ENCODE measurements at places on chromosomes 7 and 10.
A peak's percentile ranks its signal among the peaks of the same experiment; 100 is the strongest.

- no peak overlapping the region for H3K27ac ChIP-seq
- no peak for DNase-seq
- no peaks in the 10 kb centered on the region for H3K27me3 ChIP-seq
- peaks cover 72% of the 10 kb centered on the region for H3K4me1 ChIP-seq
Measured at GRCh38 chr10:43865265-43866135, 216.8 kb upstream of the ZNF32 start.

DNA sequence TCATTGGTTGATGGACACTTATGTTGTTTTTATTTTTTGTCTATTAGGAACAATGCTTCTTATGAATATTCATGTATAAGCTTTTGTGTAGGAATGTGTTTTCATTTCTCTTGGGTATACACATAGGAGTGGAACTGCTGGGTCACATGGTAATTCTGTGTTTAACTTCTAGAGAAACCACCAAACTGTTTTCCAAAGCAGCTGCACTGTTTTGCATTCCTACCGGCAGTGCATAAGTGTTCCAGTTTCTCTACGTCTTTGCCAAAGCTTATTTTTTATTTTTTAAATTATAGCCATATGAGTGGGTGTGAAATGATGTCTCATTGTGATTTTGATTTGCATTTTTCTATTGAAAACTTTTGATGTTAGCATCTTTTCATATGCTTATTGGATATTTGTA, 51.3 kb downstream of the ADK start:
- no peak overlapping the region for H3K4me3 ChIP-seq
- H3K4me1 ChIP-seq, result no peaks in the 10 kb centered on the region
- H3K27me3 ChIP-seq, result no peaks in the 10 kb centered on the region
- DNase-seq, result no peak
- H3K27ac ChIP-seq, result no peak overlapping the region

- H3K27ac ChIP-seq, result no peak overlapping the region
- DNase-seq, result no peak
- H3K36me3 ChIP-seq, result peaks cover 4% of the 10 kb centered on the region
- H3K4me1 ChIP-seq, result no peaks in the 10 kb centered on the region
Measured at GRCh38 chr10:17693009-17693408, 49.1 kb downstream of the STAM start.

DNA sequence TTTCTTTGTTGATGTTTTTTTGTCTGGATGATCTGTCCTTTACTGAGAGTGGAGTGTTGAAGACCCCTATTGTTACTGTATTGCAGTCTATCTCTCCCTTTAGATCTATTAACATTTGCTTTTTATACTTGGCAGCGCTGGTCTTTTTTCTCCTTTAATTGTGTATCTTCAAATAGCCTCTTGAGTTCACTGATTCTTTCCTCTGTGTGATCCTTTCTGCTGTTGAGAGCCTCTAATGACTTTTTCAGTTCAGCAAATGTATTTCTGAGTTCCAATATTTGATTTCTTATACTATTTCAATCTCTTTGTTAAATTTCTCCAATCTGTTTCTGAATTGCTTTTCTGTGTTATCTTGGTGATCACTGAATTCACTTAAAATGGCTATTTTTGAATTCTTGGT, 15.4 kb downstream of the R3HCC1L start:
- H3K27ac ChIP-seq, result no peak overlapping the region
- no peak overlapping the region for H3K4me3 ChIP-seq
- DNase-seq, result no peak
- H3K27me3 ChIP-seq, result no peaks in the 10 kb centered on the region

DNA sequence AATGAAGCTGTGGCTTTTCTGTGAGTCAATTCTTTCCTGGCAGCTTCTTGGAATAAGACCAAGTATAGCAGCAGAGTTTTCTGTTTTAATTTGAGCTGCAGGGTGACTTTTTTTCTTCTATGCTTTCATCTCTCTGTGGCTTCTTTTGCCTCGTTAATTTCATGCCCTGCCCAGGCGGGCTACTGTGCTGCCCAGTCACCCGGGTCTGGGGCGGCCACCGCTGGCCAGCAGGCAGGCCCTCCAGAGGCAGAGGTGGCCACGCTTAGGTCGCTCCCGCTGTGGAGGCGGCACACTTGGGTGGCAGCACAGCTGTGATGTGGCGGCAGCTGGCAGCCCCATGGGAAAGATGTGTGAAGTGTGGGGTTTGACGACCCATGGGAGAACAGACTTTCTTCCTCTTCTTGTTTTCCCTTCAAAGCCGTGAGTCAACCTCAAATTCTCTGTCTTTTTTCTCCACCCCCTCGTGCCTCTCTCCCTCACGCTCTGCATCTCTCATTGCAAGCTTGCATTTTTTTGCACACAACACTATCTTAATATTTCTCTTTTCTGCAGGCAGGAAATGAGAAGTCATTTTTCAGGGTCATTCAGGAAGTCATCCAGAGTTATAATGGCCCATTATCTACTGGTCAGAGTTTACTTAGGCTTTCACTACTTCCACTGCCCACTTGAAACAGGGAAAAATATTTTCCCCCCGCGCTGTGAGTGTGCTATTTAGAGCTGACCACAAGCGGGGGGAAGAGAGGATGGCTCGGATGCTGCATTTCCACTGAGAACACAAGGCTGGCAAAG, 67.8 kb downstream of the EGFR start:
- H3K4me3 ChIP-seq, result no peak overlapping the region
- H3K27me3 ChIP-seq, result no peaks in the 10 kb centered on the region
- H3K27ac ChIP-seq, result peak overlapping the region; percentile 32
- DNase-seq, result peak; percentile 72
- H3K36me3 ChIP-seq, result no peaks in the 10 kb centered on the region

GRCh38 chr10:14609178-14609577, 165.5 kb downstream of the FAM107B start:
- H3K27ac ChIP-seq, result no peak overlapping the region
- H3K27me3 ChIP-seq, result no peaks in the 10 kb centered on the region
- peaks cover 82% of the 10 kb centered on the region for H3K4me1 ChIP-seq
- no peaks in the 10 kb centered on the region for H3K36me3 ChIP-seq
- no peak overlapping the region for H3K4me3 ChIP-seq

- no peak overlapping the region for H3K4me3 ChIP-seq
- no peak overlapping the region for H3K27ac ChIP-seq
- no peak for DNase-seq
- no peaks in the 10 kb centered on the region for H3K27me3 ChIP-seq
Measured at GRCh38 chr7:69625238-69625637, 27.0 kb downstream of the AUTS2 start.

DNA sequence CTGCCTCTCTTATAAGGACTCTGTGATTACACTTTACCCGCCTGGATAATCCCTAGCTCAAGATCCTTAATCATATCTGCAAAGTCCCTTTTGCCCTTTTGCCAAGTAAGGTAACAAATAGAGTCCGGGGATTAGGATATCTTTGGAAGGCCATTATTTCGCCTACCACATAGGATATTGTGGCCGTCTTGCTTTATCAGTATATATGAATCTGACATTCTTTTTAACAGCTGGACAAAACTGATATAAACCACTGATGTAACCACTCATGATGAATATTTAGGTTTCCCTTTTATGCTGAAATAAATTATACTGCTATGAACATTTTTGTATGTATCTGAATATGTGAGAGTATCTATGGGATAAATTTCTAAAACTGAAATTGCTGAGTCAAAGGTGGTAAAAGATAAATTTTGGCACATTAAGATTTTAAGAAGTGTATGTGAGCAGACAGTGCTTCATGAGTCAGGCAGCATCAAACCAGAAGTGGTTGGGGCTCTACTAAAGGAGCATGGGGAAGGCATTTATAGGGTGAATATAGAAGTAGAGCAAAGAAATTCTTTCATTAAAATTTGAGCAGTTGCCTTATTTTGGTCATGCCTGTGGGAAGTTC, 44.7 kb downstream of the AVL9 start:
- H3K27me3 ChIP-seq, result no peaks in the 10 kb centered on the region
- no peak overlapping the region for H3K4me3 ChIP-seq
- no peak for DNase-seq
- H3K27ac ChIP-seq, result no peak overlapping the region
- peaks cover 18% of the 10 kb centered on the region for H3K36me3 ChIP-seq

- no peak overlapping the region for H3K4me3 ChIP-seq
- no peak for DNase-seq
- H3K36me3 ChIP-seq, result no peaks in the 10 kb centered on the region
- no peak overlapping the region for H3K27ac ChIP-seq
Measured at GRCh38 chr10:8066124-8066523, 11.6 kb downstream of the GATA3 start.

- DNase-seq, result no peak
- H3K4me1 ChIP-seq, result no peaks in the 10 kb centered on the region
- no peak overlapping the region for H3K4me3 ChIP-seq
- no peak overlapping the region for H3K27ac ChIP-seq
- no peaks in the 10 kb centered on the region for H3K36me3 ChIP-seq
Measured at GRCh38 chr10:105189463-105189800, 548.3 kb downstream of the SORCS3 start.

DNA sequence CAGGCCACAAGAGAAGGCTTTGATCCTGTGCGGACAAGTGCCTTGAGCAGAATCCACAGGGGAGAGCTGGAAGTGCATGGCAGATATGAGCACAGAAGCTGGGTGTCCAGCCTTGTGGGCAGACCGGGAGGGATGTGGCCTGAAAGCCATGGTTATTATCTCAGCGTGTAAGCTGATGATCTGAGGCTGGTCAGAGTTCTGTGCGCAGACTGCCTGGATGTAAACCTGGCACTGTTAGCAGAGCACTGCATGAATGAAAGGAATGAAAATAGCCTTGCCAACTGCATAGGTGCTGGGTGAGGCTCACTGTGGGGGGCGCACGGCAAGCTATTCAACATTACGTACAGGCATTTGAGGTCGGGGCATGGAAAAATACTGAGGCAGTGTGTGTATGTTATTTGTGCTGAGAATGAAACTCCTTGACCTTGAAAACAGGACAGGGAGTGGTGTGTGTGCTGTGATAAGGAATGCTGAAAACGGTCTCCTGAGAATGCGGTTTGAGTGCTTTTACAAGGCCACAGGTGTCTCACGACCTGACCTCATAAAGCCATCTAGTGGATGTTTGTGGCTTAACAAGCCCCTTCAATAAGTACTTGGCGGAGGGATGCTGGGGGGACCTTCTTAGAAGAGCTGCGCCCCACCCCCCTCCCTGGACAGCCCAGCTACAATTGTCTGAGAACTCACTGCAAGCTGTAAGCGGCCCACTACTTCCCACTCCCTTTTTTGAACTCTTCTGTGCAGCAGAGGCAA, 18.7 kb downstream of the AKR1C1 start:
- peak; percentile 79 for DNase-seq
- H3K27me3 ChIP-seq, result no peaks in the 10 kb centered on the region
- H3K4me1 ChIP-seq, result peaks cover 15% of the 10 kb centered on the region
- peak overlapping the region; percentile 52 for H3K27ac ChIP-seq

DNA sequence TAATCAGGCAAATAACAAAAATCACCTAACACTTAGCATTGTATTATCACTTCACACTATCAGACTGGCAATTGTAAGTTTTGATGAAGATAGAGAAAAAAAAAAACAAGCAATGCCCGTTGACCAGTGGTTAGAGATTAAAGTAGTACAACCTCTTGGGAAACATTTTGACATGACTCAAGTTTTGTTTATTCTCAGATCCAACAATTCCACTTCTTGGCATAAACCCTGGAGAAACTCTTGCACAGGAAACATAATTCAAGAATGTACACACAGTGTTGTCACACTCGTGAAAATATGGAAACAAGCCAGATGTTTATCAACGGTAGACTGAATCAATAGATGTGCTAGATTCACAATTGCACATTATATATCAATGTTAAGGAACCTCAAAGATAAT, 37.2 kb downstream of the FRMD4A start:
- no peak for DNase-seq
- no peak overlapping the region for H3K27ac ChIP-seq
- no peak overlapping the region for H3K4me3 ChIP-seq
- H3K4me1 ChIP-seq, result no peaks in the 10 kb centered on the region

DNA sequence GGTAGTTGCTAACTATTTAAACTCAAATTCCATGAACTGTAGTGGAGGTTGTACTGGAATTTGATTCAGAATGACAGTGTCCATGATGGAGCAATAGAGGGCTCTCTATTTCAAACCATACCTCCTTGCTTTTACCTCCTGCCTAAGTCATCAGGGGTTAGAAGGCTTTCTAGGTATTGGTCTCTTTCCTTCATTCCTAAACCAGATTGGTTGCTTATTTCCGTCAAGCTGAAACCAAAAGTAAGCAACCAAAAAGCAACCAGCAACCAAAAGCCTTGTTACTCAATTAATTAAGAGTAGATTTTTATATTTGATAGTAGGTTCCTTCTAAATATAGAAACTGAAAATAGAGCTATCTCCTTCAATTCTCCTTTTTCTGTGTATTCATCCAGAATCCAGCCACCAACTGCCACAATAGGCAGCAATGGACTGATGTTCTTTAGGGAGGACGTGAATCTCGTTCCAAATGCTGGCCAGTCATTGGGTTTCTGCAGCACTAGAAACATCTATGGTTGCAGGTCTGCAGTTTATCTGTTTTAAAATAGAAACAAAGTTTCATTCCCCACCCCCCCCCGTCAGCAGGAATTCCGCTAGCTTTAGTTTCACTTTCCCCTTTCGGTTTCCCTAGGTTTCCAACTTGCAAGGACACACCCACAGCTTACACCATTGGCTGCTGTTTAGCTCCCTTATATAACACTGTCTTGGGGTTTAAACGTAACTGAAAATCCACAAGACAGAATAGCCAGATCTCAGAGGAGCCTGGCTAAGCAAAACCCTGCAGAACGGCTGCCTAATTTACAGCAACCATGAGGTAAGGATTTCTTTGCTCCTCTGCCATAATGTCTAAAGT, at the start of gene IFIT1:
TSS of gene IFIT1 (plus strand) at position 717 of the 850 bp plus-strand sequence. CDS start at position 807, 90 bp downstream.
- H3K4me1 ChIP-seq, result peaks cover 10% of the 10 kb centered on the region
- H3K27me3 ChIP-seq, result no peaks in the 10 kb centered on the region
- H3K4me3 ChIP-seq, result peak within 1 kb of the TSS; percentile 78
- peak; percentile 82 for DNase-seq
- peak within 1 kb of the TSS; percentile 66 for H3K27ac ChIP-seq
- no peaks in the 10 kb centered on the region for H3K36me3 ChIP-seq

DNA sequence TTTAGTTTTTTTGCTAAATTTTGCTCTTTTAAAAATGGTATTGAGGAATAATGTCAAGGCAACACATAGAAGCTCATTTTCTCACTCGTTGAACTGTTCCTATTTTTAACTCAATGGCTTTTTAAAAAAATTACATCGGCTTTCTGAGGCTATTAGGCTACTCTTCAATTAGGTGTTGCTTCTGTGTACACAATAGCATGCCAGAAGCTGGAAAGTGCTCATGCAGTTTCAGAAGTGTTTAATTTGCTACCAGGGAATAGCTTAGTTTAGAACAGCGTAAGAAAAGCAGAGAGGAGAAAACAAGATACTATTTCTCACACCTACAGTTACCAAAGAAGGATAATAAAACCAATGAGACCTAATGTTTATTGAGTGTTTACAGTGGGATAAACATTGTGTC, 157.4 kb downstream of the NXPH1 start:
- no peaks in the 10 kb centered on the region for H3K27me3 ChIP-seq
- H3K36me3 ChIP-seq, result no peaks in the 10 kb centered on the region
- no peak overlapping the region for H3K4me3 ChIP-seq
- H3K27ac ChIP-seq, result no peak overlapping the region
- DNase-seq, result no peak

Measured in HepG2 (cell line).